ENCODE measurements at places on chromosomes 13 and 19.

DNA sequence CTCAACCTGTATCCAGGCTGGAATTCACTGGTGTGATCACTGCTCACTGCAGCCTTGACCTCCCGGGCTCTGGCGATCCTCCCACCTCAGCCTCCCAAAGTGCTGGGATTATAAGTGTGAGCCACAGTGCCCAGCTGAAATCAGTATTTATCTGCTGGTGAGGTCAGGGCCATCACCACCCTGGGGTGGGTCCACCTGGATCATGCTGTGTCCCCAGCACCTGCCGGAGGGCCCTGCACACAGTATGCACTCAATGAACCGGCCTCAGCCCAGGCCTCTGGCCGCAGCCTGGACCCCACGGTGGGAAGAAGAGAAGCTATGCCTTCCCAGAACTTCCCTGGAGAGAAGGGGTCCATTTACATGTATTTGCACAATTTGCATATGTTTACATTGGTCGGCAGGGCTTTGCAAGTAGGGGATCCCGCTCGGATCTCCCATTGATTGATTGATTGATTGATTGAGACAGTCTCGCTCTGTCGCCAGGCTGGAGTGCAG lies 2.6 kb upstream of the SLC5A5 start:
- DNase-seq: no peak

GRCh38 chr19:1495051-1495798 lies 4.2 kb downstream of the REEP6 start:
- no peak for DNase-seq

DNA sequence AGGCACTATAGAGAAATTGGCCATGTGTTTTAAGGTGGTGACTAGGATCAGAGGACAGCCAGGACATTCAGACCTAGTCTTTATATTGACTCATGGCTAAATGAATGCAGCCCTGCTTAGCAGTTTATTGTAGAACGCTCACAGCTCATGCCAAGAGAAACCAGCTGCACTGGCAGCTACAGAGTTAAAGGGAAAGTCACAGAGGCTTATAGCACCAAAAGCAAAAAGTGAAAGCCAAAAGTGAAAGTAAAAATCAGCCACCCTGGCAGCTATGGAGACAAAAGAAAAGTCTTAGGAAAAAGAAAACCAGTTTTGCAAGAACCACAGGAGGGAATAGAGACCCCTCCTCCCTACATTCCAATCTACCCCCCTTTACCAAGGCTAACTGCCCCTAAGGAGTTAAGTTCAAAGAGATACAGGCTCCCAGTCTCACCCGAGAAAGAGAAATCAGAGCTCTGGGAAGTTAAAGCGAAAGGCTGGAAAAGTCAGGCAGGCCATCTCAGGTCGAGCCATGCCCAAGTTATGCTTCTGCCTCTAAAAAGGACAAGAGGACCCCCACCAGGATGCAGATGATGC lies 99.0 kb downstream of the ZNF429 start:
- no peak for DNase-seq

DNA sequence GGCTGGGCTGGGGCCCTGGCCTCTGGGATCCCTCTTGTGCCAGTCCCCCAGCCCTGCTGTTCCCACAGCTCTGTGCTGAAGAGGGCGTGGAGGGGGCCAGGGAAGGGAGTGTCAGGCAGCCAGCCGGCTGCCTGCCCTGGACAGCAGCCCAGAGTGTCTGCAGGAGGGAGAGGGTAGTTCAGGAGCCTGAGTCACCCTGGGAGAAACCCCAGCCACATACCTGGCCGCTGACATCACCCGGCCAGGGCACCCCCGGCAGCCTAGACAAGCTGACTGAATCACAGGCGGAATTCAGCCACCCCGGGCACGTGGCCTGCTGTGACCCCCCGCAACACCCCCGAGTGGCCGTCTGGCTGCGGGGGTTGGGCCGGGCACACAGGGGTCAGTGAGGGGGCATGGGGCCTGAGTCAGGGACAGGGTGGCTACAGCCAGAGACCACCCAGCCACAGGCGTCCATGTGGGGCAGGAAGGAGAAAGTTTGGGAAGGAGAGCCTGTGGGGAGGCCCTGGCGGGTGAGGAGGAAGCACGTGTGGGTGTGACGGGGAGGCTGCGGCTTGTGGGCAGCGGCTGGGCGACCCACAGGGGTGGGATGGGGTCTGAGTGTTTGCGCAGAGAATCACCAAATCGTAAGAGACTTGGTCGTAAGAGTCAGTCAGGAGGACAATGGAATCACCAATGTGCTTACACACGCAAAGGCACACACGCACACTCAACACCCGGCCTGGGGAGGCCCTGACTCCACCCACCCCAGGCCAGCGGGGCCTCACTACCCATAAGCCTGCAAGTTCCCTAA lies 11.9 kb upstream of the FOSB start:
- peak; percentile 54 for DNase-seq

DNA sequence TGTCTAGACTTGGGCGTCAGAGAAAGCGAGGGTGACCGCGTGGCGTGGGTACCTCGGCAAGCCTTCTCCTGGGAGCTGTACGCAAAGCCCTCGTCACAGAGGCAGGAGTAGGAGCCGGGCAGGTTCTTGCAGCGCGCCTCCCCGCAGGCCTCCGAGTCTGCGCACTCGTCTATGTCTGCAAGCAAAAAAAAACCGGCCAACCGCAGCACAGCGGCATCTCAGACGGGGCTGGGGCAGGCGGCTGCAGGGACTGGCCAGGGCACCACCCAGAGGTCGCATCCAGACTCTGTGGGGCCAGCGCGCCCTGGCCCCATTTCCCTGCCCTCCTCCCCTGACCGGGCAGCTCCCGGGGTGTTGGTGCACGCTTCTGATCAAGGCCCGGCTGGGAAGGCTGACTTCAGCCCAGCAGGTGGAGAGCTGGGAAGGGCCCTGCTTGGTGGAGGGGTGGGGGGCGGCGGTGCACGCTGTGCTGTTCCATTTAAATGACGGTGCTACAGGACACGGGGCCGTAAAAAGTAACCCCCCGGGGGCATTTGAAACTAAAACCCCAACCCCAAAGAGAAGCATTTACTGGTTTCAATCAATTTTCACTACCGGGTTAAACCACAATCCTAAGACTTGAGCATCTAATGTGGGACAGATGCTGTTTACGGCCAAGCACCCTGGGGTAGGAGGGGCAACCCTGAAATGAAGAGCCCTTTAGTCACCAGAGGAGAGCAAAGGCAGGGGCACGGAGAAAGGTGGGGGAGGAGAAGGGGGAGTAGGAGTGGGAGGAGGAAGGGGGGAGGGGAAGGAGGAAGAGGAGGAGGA lies 28.2 kb downstream of the GAS6 start:
- DNase-seq: no peak

DNA sequence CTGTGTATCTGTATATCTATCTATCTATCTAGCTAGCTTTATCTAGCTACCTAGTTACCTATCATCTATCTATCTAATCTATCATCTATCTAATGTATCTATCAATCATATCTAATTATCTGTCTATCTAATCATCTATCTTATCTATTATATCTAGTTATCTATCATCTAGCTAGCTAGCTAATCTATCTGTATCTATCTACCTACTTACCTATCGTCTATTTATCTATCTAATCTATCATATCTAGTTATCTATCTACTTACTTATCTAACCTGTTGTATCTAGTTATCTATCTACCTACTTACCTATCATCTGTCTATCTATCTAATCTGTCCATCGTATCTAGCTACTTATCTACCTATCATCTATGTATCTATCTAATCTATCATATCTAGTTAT lies 17.9 kb downstream of the VSTM1 start:
- no peak for DNase-seq

DNA sequence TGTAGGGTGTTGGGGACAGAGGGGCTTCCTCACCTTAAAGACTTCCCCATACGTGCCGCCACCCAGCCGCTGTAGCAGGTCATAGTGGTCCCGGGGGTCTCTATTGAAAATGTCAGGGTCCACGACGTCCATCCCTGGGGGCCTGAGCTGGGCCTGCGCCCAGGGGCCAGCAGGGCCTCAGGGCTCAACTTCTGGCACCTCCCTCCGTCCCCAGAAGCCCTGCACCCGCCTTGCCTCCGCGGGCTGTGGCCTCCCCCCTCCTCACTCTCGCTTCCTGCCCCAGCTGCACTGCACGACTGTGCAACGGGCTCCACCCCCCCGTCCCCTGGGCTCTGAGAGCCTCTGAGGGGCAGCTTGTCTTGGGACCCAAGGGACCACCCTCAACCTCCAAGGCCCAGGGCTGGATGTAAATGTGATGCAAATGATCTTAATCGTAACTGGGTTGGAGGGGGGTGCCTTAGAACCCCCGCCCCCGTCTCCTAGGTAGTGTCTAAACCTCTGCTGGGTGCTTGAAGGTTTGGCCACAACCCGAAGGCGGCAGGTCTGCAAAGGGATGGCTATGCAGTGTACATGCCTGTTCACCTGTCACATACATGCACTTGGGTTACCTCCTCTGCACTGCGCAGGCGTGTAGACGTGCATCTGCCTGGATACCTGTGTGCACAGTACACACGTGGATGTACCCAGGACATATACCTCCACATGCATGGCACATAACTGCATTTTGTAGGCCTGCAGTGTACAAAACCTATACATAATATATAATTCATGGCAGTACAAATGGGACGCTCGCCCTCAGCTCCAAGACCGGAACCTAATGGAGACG lies at the start of gene MAP4K1:
TSS of gene MAP4K1 (minus strand) at position 190 of the 826 bp plus-strand sequence. CDS start at position 132, 58 bp downstream.
- peak; percentile 59 for DNase-seq

DNA sequence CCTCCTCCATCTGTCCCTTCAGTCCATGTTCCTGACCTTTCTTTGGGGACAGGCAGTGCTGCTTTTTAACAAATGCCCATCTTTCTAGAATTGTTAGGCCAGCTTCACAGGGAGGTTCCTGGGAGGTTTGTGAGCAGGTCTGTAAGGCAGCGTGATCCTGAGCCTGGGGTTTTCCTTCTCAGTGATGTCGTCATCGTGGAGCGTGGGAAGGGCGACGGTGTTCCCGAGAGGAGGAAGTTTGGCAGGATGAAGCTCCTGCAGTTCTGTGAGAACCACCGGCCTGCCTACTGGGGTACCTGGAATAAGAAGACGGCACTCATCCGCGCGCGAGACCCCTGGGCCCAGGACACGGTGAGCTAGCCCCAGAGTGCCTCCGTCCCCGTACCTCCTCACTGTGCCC lies 26.8 kb downstream of the CHAF1A start:
- no peak for DNase-seq

DNA sequence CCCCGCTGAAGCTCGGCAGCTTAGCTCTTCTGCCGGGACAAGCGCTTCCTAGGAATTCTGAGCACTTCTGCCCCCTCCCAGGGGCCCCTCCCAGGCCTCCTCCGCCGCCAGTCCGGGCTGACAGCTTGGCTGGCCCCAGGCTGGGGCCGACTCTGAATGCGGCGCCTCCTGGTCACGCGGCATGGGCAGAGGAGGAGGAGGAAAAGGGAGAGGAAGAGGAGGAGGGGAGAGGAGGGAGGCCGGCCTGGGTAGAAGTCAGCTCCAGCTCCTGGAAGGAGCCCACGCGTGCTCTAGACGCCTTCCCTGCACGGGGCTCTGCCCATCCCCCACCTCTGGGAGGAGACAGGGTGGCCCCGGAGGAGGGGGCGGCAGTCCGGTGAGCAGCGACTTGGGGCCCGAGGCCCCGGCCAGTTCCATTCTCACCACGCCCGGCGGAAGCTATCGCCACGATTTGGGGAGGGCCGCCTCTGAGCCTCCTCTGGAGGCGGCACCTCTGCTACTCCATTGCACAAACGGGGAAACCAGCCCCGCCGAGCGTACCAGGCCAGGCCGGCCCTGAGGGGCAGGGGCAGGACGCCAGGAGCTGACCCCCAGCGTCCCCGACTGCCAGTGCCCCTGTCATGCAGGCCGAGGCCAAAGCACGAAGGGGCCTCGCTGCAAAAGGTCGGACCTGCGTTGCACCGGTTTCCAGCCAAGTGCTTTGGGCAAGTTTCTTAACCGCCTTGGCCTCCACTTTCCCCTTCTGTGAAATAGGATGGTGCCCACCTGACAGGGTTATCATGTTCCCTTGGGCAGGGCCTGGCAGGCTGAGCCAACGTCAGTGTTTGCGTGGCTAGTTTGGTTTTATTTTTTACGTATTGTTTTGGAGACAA lies 31.6 kb downstream of the CCNE1 start:
- DNase-seq: peak; percentile 20

GRCh38 chr13:47897411-47898050 lies 103.5 kb downstream of the SUCLA2 start:
- DNase-seq: no peak

GRCh38 chr13:76816394-76816793 lies 69.8 kb downstream of the KCTD12 start:
- DNase-seq: no peak

GRCh38 chr13:106029676-106030290 lies 505.7 kb downstream of the EFNB2 start:
- no peak for DNase-seq

GRCh38 chr13:46345398-46345797 lies 41.7 kb downstream of the RUBCNL start:
- DNase-seq: no peak

DNA sequence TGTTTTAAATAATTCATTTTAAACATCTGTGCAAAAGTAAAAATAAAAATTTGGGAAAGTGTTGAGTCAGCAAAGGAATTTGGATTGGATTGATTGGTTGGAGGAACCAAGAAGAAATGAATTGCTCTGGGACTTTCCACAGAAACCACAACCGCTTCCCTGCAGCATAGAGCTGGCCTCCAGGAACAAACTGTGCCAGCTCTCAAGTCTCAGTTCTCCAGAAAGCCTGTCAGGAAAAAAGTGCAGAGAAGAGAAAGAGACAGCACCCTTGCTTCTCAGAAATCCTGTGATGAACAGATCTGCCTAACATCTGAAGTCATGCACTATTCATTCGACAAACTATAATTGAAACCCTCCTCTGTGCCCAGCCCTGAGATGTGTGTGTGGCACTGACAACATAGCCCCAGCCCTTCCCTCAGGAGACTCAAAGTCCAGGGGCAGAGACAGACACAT lies 14.8 kb downstream of the LYPD3 start:
- DNase-seq: no peak

DNA sequence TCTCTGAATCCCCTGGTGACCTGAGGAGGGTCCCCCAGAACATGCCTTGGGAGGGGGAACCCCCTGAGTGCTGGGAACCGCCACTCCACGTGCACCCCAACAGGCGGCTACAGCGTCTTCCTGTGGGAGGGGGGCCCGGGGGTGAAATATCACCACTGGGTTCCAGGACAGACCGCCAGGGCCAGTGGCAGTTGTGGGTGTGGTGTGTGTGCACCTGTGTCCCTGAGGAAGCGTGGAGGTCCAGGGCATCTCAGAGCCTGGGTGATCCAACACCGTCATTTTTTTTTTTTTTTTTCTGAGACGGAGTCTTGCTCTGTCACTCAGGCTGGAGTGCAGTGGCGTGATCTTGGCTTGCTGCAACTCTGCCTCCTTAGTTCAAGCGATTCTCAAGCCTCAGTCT lies 4.2 kb downstream of the ADGRE5 start:
- DNase-seq: no peak

- DNase-seq: no peak
Measured at GRCh38 chr13:23584275-23584674, 14.1 kb downstream of the TNFRSF19 start.

GRCh38 chr19:58510084-58510862 lies 1.5 kb downstream of the SLC27A5 start:
- DNase-seq: no peak

GRCh38 chr13:95253033-95253432 lies 48.2 kb downstream of the ABCC4 start:
- DNase-seq: no peak
